ENCODE measurements at places on chromosomes 11 and 22.

DNA sequence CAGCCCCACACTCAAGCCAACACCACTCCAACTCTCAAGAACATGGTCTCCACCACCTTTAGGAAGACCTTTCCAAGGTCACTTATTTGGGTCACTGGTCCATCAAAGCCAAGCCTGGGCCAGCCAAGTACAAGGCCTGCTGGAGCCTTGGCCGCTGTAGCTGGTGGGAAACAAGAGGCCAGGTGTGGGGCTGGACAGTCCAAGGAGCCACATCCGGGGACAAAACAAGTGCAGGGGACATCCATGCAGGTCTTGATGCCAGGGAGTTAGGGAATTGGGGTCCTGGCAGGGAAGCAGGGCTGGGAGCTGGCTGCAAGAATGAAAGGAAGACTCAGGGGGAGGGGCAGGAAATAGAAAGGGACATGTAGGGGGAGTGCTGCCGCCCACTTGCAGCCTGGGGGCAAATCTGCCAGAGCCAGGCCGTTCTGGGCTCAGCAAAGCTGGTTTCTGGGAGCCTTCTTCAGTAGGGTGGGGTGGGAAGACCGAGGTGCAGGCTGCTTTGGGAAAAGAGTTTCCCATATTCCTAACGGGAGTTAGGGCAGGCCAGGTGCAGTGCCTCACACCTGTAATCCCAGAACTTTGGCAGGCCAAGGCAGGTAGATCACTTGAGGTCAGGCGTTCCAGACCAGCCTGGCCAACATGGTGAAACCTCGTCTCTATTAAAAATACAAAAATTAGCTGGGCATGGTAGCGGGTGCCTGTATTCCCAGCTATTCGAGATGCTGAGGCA, 69.5 kb upstream of the ATXN10 start:
- DNase-seq = no peak

GRCh38 chr11:118226296-118226695, 1.5 kb upstream of the JAML start:
- no peak for DNase-seq

- no peak for DNase-seq
Measured at GRCh38 chr22:21855676-21856075, 11.8 kb downstream of the MAPK1 start.

- DNase-seq = no peak
Measured at GRCh38 chr11:87290304-87290922, 252.7 kb downstream of the TMEM135 start.

- no peak for DNase-seq
Measured at GRCh38 chr11:68831124-68831523, 10.6 kb downstream of the CPT1A start.

DNA sequence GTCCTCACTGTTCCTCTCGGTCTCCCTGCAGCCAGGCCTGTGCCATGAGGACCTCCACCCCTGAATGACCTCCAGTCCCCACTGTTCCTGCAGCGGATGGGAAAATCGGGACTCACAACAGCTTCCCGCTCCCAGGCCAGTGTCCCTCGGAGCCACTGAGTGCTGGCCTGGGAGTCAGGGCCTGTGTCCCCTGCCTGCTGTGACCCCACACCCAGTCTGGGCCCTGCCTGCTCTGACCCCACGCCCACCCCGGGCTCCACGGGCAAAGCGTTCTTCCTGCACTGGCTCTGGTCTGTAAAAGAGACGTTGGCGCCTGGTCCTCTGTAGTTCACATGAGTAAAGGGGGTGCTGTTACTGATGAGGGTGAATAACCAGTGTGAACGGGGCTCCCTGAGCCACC, 73.0 kb upstream of the SHISAL1 start:
- DNase-seq = no peak

DNA sequence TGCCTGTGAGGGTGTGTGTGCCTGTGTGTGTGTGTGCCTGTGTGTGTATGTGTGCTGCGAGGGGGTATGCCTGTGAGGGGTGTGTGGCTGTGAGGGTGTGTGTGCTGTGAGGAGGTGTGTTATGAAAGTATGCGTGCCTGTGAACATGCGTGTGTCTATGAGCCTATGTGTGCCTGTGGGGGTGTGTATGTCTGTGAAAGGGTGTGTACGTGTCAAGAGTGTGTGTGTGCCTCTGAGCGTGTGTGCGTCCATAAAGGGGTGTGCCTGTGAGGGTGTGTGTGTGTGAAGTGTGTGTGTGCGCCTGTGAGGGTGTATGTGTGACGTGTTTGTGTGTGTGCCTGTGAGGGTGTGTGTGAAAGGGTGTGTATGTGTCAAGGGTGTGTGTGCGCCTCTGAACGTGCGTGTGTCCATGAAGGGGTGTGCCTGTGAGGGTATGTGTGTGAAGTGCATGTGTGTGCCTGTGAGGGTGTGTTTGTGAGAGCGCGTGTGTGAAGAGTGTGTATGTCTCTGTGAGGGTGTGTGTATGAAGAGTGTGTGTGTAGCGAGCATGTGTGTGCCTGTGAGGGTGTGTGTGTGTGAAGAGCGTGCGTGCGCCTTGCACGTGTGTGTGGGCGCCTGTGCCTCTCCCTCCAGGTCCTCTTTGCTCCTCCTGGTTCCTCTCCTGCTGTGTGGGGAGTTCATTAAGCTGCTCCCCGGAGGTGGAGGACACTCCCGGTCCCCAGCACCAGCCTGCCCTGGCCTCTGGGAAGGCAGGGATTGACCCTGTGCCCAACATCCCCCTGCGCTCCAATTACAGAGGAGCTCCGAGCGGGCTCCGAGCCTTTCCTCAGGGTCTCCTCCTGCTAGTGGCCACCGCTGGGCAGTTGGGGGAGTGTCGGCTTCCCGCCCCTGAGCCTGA, 53.3 kb downstream of the CACNA1I start:
- DNase-seq = no peak

GRCh38 chr22:45840483-45840882, 136.5 kb downstream of the WNT7B start:
- DNase-seq = no peak

DNA sequence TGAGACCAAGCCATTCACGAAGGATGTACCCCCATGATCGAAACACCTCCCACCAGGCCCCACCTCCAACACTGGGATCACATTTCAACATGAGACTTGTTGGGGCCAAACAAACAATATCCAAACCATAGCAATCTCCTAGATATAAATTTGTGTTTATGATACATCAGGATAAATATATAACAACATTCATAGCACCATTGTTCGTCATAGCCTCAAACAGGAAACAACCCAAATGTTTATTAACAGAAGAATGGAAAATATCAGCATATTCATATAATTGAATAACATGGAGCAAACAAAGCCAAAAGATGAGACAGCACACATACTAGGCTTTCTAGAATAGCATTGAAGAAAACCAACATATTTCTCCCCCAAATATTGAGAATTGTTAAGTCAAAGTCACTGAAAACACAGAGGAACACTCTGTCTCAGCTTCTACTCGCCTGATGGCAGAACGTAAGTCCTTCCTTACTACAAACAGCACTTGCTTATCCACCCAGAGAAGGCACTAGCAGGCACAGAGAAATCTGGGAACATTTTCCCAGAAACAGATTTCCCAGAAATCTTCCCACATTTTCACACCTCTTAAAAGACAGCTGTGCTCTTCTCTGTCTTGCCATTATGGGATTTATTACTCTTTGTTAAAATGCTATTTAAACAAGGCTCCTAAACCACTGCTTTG, 8.1 kb upstream of the GDPD4 start:
- no peak for DNase-seq

DNA sequence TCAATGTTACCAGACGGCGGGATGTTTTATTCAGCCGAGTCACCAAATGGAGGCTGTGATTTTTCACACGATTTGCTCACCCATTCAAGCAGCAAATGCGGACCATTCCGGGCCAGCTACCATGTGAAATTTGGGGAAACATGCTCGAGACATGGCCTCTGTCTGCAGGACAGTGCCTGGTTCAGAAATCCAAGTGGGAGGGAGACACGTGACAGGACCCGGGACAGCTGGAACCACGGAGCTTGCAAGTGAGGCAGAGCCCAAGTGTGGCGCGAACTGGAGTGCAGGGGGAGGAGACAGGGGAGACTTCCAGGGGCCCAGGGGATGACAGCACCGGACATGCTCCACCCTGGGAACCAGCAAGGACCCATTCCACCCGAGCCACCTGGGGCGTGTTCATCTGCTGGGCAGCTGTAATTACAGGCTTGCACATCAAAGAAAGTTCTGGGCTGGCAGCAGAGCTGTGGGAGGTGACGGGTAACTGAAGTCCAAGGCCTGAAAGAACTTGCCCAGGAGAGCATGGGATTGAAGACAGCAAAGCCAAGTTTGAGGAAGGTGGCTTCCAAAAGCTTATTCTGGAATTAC, 16.5 kb downstream of the CERK start:
- no peak for DNase-seq

GRCh38 chr11:22508665-22509064, 117.0 kb downstream of the FANCF start:
- no peak for DNase-seq

DNA sequence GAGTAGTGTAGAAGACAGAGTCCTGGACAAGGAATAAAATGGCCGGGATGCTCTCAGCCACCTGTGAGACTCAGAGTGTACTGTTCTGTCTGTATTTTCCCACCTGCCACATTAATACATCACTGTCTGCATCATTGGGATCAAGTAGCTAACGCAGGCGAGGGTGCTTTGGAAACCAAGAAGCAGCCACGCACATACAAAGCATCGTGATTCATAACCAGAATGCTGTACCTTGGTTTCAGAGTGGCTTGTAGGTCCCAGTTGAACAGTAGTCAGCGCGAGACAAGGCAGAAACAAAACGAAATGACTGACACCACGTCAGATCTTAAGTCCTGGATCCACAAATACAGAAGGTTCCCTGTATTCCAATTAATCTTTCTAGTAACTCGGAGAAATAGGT, 198.3 kb downstream of the GRIK4 start:
- DNase-seq = no peak

- DNase-seq = no peak
Measured at GRCh38 chr11:73974604-73975478, 7.8 kb downstream of the UCP2 start.

GRCh38 chr22:20256551-20257211, 11.4 kb downstream of the RTN4R start:
- no peak for DNase-seq

- no peak for DNase-seq
Measured at GRCh38 chr11:128759597-128759996, 65.7 kb downstream of the FLI1 start.

GRCh38 chr11:61531044-61531443, 22.5 kb downstream of the LRRC10B start:
- DNase-seq = no peak

GRCh38 chr11:25733777-25734176, 598.2 kb upstream of the ANO3 start:
- DNase-seq = no peak

DNA sequence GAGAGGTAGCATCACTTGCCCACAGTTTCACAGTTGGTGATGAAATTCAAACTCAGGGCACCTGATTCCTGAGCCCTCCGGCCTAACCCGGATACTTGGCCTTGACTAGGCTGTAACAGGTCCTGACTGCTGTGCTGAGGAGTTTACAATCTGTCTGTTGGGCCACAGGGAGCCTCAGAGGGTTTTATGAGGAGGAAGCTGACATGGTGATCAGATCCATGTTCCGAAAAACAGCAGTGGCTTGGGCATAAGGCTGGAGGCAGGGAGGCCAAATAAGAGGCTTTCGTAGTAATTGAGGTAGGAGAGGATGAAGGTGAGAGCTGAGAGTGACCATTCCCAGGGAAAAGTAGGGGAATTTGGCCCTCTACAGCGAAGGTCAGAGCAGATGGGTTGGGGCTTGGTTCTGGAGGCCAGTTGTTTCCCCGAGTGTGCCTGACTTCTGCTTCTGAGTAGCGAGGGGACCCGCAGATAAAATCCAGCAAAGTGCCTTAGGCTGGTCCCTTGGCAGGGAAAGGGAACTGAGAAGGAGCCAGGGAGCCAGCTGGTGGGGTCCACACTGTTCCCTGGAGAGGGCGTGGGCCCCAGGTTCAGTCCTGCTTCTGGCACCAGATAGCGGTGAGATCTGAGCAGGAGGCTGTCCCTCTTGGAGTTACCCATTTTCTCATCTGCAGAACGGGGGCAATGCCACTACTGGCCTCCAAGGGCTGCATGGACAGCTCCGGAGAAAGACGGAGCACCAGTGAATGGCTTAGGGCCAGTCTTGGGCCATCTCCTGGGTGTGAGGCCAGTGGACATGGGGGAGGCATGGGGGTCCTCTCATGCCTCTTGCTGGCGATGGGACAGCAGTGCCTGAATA, 6.5 kb downstream of the PRDM11 start:
- DNase-seq = no peak

DNA sequence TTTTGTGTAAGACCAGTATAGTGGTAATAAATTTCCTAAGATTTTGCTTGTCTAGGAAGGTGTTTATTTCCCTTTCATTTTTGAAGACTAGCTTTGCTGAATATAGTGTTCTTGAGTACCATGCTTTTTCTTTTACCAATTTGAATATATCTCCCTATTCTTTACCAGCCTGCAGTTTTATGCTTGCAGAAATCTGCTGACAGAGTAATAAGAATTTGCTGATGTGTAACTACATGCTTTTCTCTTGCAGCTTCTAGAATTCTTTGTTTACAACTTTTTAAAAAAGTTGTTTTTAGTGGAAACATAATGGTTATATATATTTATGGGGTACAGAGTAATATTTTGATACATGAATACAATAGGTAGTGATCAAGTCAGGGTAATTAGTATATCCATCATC, 324.8 kb upstream of the FOLH1 start:
- no peak for DNase-seq

DNA sequence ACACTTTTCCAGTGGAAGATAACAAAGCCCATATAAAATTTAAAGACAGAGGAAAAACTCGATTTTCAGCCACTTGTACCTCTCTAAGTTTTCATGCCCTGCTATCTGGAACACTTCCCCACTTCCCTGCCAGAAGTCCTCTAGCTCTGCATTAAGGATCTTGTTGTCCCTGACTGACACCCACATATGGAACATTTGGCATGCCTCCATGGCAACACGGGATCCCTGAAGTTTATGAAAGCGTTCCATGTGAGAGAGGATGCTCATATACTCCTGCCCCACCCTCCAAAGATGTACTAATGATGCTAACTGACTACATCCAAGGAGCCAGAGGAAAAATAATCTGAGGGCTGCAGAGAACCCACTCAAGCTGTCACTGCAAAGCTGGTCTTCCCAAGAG, 8.8 kb upstream of the C11orf91 start:
- no peak for DNase-seq

GRCh38 chr11:133525976-133526375, 6.3 kb downstream of the OPCML start:
- DNase-seq = no peak

DNA sequence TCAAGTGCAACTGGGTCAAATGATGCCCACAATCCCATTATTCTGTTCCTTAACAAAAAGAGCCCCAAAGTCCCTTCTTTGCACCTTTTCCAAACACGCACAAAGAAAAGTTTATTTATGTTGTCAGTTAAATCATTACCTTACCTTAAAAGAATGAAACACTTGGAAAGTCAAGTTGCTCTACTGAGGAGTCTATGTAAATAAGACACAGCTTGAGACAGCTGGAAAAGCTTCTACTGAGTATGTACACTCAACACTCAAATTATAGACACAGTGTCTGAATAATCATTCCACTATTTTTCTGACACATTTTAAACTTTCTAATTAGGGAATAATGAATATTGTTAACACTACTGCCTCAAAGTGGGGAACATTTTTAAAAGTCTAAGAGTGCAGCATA, 21.6 kb upstream of the PHLDA2 start:
- DNase-seq = no peak

Data from stimulated activated CD8-positive, alpha-beta memory T cell treated with anti-CD3 and anti-CD28 coated beads, Interleukin-15, amount 100 ng/mL, for 48 hours (primary cell).